NCI-H2081 (cell line): ENCODE measurements at places on chromosomes 13 and 19.

GRCh38 chr13:80663788-80664187, 322.9 kb upstream of the SPRY2 start:
- no peak for DNase-seq

DNA sequence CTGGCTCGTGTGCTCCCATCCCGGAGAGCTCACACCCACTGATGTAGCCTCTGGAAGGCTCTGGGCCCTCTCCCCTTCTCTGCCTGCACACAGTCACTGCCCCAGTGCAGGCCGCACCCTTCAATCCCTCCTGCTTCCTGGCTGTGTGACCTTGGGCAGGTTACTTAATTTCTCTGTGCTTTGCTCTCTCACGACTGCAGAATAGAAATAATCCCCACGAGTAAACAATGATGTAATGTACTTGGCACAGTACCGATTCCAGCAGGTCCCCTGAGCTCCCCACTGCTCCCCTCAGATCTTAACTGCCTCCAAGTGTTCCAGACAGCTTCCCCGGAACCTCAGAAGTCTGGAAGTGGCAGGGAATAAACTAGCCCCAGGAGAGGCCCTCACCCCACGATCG, 16.1 kb downstream of the LIG1 start:
- no peak for DNase-seq

DNA sequence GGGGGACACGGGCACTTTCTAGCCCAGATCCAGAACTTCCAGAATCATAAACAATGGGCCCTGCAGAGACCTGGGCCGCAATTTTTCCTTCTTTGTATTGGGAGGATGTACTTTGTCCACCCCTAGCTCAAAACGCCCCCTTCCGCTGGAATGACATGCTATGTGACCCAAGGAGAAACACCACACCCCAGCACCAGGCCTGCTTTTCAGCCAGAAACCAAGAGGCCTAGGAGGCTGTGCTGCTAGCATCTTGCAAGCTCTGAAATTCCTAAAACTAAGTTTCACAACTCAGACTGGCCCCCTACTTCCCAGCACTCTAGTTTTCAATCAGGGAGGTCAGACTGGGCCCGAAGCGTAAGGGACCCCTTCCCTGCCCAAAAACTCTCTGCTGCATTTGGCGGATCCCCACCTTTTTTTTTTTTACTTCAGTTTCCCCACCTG, 538 bp downstream of the LSM4 start:
- peak; percentile 23 for DNase-seq

DNA sequence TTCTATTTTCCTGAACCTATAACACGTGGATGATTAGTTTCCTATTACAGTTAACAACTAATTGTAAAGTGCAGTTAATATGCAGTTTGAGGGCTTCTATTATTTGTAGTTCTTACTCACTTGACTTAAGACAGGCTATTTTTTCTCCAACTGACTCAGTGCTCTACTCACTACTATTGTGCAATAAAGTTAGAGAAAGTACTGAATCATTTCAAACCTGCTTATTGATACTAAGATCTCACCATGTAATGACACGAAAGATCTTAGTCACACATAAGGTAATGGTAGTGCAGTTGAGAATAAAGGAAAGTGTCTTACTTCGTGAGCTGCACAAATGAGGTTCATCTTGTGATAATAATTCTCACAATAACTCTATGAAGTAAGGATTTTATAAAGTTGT, 22.8 kb upstream of the ITM2B start:
- DNase-seq, result no peak

DNA sequence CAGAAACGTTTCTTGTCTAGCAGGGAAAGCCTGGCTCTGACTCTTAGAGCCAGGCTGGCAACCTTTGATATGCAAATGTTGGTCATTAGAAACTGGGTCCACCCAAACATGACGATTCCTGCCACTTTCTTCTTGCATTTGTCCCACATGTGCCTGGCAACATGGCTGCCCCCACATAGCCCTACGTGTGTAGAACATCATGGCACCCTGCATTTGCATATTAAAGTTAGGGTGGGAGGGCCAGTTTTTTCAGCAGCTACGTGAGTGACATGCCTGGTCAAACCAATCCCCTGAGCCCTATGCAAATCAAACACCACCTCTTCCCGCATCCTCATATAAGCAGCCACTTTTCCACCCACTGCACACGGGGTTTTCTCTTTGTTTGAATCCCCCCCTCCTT, 95.0 kb downstream of the LIG4 start:
- peak; percentile 81 for DNase-seq

DNA sequence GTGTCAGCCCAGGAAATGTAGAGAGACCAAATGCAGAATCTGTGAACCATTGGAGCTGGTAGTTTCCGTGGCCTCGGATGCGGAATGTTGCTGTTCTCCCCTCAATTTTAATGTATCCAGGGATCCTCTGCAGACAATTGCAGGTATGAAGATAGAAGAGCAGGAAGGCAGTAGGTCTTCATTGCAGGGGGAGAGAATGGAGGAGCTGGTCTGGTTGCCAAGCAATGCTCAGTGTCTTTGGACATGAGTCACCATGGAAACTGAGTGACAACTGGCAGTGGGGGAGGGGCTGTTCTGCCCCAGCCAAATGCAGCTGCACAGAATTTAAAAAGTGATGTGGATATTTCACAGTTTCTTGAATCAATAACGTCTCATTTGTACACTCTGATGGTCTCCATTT, 56.1 kb upstream of the ZNF835 start:
- DNase-seq, result no peak

DNA sequence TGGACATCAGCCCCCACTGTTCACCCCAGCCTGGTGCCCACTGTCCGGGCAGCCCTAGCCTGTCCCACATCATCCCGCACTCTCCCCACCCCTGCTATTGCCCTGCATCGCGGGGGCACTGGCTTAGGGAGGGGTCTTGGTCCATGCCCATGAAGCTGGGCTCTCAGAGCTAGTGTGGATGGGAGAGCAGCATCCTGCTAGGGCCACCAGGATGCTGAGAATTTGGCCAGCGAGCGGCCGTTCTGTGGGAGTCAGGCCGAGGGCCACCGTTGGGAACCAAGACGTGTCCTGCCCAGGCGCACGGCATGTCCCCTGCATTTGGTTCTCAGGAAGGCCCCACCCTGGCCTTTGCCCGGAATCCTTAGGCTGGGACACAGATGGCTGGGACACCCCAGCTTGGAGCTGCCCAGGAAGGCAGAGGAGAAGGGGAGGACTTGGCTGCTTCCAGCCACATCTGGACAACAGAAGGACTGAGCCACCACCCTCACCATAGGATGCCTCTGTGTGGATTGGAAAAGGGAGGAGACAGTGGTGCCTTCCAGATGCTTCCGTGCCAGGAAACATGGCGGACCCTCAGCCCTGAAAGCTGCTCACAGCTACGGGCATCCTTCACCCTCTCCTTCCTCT, 14.6 kb downstream of the ADGRE5 start:
- no peak for DNase-seq

DNA sequence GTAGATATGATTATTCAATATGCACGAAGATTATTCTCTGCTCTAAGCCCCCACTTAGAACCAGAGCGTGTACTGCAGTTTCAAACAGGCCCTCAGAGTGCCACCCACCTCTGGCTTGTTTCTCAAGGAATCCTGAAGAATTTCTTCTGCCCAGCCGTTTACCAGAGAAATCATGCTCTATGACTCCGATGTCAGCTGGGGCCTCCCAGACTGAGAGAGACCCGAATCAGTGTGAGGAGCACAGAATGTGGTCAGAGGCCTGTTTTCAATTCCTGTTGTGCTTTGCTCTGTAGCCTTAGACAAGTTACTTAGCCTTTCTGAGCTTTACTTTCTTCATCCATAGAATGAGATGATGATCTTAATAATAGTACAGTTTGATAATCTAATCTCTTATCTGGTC, 5.5 kb downstream of the PNMA8C start:
- DNase-seq, result no peak

DNA sequence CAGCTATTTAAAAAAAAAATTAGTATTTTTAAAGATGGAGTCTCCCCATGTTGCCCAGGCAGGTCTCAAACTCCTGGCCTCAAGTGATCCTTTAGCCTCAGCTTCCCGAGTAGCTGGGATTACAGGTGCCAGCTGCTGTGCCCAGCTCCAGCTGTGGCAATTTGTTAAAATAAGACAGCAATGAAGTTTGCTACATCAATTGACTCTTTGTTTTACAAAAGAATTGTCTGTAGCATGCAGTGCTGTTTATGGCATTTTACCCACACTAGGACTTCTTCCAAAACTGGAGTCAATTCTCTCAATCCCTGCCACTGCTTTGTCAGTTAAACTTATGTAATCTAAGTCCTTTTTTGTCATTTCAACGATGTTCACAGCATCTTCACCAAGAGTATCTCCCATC, 49.3 kb downstream of the NDFIP2 start:
- no peak for DNase-seq

- DNase-seq, result no peak
Measured at GRCh38 chr13:85798556-85798955, 663 bp downstream of the SLITRK6 start.

DNA sequence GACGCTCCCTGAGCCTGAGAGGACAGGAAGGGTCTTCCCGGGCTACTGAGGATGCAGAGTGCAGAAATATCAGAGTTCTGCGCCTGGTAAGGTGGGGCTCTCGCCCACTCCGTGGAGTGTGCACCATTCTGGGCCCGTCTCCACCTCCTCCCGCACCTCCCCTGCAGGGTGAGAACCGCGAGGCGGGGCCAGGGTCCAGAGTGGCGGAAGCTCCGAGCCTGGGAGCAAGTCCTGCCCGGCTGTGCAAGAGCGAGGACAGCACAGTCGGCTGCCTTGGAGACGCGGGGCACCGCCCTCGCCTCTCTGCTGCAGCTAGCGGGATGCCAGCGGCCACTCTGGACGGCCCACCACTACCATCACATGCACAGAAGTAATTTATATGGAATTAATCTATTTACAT, 2304.4 kb downstream of the PCDH9 start:
- DNase-seq, result no peak

GRCh38 chr13:89465366-89465765, 1794.2 kb downstream of the SLITRK5 start:
- no peak for DNase-seq

DNA sequence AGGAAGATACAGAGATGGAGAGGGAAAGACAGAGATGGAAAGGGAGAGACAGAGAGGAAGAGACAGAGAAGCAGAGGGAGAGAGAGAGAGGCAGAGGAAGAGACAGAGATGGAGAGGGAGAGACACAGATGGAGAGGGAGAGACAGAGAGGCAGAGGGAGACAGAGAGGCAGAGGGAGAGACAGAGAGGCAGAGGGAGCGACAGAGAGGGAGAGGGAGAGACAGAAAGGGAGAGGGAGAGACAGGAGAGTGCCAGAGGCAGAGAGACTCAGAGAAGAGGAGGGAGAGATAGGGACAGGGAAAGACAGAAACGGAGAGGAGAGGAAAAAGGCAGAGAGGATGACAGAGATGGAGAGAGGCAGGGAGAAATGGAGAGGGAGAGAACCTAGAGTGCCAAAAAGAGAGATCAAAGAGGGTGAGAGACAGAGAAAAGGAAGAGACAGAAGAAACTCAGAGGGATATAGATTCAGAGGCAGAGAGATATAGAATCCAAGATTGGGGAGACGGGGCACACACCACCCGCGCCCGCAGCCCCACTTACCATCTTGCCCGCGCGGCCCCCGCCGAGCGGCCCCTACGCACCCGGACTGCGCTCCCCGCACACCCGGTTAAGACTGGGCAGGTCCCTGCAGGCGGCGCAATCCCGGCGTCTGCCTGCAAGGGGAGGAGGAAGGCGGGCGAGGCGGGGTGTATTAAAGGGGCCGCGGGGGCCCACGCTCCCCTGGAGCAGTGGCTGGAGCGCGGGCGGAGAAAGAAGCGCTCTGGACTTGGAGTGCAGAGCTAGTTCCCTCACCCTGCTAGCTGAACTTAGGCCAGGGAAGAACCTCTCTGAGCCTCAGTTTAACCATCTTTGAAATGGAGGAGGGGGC, 10.7 kb downstream of the TM6SF2 start:
- DNase-seq, result no peak

- DNase-seq, result no peak
Measured at GRCh38 chr13:93558637-93559036, 332.0 kb downstream of the GPC6 start.

DNA sequence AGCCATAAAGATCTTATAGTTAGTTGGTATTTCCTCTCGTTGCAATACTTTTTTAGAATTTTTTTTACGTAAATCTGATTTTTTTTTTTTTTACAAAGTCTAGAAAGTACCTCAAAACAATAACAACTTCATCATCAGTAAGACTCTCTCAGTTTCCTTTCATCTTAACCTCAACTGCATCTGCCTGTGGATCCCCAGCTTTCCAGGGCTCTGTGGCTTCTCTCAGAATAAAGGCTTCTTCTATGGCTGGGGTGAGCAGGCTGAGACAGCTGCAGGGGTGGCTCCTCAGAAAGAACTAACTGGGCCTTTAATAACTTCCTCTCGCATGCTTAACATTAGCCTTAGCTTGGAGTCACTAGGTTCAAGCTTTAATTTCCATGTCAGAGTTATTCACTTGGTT, 4.2 kb downstream of the ZNF506 start:
- no peak for DNase-seq

- no peak for DNase-seq
Measured at GRCh38 chr13:29279356-29280254, 315.9 kb downstream of the SLC7A1 start.

DNA sequence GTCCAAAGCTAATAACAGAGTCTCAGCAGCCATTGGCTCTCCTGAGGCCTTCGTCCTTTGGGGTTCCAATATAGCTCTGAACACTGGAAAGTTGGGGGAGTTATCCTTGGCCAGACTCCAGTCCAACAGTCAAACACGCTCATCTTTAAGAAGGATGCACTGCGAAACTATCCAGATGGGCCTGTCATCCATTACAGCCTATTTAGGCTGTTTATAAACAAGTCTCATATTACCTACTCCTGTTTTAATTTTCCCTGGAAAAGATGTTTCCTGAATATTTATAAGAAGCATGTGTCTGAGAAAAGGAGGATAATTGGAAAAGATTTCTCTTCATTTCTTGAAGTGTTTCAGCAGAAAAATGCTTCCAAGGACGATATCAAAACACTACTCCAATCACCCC, 170.7 kb downstream of the DCT start:
- no peak for DNase-seq

DNA sequence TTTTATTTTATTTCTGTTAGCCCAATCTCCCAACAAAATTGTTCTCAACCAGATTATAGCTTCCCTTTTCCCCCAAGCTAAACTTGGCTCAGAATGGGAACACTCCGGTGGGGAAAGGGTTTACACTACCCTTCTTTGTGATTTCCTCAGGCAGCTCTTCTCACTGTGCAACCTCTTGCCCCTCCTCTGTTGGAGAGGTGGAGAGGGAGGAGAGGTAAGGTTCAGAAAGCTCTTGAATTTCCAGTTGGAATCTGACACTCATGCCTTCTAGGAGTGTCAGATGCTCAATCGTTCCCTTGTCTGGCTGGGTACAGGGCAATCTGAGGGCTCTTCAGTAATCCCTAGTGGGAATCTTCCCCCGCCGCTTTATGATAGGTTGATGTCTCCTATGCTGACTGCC, 486.1 kb upstream of the KLF12 start:
- DNase-seq, result no peak

- DNase-seq, result no peak
Measured at GRCh38 chr19:852136-853013, at the start of gene ELANE. ELANE (plus strand) TSS chr19:852303; CDS start chr19:852329, 26 bp downstream.

- no peak for DNase-seq
Measured at GRCh38 chr19:355134-355533, 10.5 kb upstream of the MIER2 start.

- DNase-seq, result no peak
Measured at GRCh38 chr13:90238413-90238812, 1109.1 kb upstream of the MIR17HG start.
